ENCODE measurements at places on chromosomes 5 and 9.

GRCh38 chr5:122545986-122546385 is 228.9 kb upstream of the SNX2 start:
- no peak for DNase-seq

DNA sequence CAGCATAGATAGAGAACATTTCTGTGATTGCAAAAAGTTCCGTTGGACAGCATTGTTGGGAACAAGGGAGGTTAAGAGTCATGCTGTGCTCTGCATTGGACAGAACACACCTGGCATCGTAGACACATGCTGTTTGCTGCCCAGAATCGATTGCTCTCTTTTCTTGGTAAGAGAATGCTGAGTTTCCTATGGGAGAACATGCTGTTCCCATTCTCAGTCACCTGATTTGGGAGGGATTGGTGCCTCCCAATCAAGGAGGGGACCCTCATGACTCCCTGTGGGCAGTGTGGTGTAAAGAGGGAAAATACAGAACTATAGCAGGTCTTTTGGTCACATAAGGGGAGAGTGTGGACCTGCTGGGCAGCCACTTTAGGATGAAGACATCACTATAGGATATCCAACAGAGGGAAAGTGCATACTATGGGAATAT is 555.4 kb upstream of the CLINT1 start:
- no peak for DNase-seq

DNA sequence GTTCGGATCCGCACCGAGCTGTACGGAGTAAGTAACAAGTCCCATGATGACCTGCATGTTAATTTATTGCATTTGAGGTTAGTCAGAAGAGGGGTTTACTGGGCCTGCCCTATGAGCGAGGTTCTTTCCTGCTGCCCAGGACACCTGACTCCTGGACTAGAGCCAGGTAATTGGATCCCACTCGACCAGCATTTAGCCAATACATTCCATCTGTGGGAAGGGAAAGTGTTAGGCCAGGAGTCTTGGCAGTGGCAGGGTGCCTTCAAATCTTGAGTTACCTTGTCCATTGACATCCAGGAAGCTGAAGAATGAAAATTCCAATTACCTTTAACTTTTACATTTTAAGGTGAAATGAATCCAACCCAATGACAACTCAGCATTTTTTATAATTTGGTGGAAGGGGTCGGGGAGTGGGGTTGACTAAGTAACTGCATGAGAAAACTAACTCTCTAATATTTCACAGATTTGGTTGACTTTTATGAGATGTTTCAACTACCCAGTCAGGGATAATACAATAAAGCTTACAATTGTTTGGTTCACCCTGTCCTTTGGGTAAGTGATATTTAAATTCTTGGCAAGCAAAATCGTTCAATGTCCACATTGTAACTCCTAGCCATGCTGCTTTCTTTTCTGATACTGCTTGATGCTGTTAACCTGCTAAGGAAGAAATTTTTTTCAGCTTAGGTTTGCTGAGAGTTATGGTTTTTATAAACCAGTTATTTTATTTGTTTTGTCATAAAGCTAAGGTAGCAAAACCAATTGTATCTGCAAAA is 111.6 kb upstream of the IQGAP2 start:
- no peak for DNase-seq

- DNase-seq = no peak
These were observed 50.0 kb upstream of the KLF4 start for GRCh38 chr9:107539427-107540163.

GRCh38 chr9:94757158-94757557 is 30.7 kb downstream of the AOPEP start:
- no peak for DNase-seq

- DNase-seq = peak; percentile 24
These were observed 139.8 kb upstream of the SLC30A5 start for GRCh38 chr5:68953875-68954617.

DNA sequence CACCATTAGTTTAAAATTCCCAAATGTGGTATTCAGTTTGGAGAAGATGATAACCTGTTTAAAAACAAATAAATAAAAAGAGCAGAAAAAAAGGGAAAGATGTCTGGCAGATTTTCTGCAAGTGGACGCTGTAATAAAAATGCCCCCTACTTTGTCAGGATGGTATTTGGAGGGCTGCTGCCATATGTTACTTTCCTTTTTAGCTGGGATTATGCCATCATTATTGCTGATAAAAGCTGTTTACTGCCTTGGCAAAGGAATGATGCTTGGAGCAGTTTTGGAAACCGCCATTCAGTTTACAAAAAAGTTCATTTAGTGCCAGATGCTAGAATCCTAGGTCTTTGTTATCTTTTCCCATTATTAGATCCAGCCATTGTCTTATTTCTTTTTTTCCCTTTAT is 104.8 kb downstream of the PBX3 start:
- peak; percentile 40 for DNase-seq

- DNase-seq = no peak
These were observed 913.7 kb upstream of the DMAC1 start for GRCh38 chr9:8713149-8713810.

DNA sequence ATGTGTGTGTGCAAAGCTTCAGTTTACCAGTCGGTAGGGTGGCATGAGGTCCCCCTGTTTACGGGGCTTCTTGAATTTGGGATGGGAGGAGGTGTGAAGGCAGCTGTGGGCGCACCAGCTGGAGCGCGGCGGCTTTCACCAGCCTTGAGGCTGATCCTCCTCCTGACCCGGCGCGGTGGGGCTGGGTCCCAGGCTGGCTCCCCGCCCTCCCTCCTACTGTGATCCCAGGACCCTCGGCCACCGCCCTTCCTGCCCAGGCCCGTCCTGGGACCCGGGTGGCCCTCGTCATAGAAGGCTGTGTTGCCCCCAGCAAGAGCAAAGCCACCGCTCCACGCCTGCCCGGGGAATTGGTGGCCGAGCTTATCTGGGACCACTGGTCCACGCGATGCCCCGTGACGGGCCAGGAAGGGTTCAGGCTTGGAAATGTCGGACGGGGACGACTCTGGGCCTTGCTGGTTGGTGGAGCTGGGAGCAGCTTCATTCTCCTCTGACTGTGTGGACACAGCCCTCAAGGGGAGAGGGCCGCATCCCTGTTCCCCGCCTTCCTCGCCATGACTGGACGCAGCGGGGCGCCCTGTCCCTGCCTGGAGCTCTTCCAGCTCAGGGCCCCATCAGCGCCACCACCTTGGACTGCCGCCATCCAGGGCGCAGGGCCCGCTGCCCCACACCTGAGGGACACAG is 271.1 kb upstream of the IRX1 start:
- DNase-seq = no peak

- DNase-seq = no peak
These were observed 80.1 kb downstream of the EDIL3 start for GRCh38 chr5:84304599-84304998.

- DNase-seq = no peak
These were observed 338.6 kb downstream of the PTPRD start for GRCh38 chr9:10274175-10274574.

DNA sequence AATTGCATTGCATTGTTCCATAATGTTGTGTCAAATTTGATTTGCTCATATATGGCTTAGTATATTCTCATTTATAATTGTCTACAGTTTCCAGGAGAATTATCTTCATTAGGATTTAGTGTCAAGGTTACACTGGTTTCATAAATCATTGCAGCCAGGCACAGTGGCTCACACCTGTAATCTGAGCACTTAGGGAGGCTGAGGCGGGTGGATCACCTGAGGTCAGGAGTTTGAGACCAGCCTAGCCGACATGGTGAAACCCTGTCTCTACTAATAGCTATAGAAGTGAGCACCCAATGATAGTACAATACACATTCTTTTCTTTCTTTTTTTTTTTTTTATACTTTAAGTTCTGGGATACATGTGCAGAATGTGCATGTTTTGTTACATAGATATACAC is 282.5 kb downstream of the KIAA0825 start:
- no peak for DNase-seq

DNA sequence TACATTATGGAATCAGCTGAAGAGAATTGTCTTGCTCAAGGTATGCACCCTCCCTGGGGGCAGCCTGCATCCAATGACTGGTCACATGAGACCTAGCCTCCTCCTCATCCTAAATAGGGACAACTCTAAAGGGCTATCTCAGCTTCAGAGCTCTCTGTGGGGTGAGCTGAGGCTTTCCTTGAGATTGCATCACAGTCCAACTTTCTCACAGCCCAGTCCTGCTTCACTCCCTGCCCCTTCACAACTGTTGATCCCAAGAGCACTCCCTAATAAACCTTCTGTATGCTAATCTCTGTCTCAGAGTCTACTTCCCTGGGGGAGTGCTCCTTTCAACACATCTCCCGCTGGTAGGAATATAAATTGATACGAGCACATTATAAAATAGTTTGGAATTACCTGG is 44.1 kb upstream of the ERBIN start:
- DNase-seq = no peak

DNA sequence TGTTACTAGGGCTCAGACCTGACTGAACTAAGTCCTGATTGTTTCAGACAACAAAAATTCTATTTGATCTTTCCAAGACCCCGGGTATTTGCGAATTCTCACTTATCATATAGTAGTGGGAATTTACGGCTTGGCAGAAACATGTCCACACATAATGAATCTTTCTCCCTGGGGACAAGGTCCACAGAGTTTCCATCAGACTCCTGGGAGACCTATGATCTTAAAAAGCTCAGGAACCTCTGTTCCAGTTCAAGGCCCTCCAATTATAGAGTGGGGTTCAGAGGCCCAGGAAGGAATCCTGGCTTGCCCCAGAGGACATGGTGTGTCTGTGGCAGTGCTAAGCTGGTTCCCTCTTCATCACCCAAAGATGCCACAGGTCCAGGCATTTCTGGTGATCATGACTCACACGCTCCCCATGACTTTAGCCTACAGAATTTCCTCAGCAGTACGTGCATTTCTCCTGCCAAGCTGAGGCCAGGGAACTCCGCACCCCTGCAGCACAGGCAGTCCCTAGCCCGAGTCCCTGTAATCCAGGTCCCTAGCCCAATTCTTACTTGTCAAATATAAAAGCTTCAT is 12.6 kb downstream of the RAPGEF1 start:
- DNase-seq = no peak

- no peak for DNase-seq
These were observed 1.4 kb upstream of the CTXN3 start for GRCh38 chr5:127647361-127647958.

All from NCI-H446 (cell line).